Effector CD4-positive, alpha-beta T cell (primary cell): ENCODE measurements at places on chromosomes 7 and 10.

- no peak for DNase-seq
Measured at GRCh38 chr10:124004663-124005004, 88.8 kb downstream of the CHST15 start.

DNA sequence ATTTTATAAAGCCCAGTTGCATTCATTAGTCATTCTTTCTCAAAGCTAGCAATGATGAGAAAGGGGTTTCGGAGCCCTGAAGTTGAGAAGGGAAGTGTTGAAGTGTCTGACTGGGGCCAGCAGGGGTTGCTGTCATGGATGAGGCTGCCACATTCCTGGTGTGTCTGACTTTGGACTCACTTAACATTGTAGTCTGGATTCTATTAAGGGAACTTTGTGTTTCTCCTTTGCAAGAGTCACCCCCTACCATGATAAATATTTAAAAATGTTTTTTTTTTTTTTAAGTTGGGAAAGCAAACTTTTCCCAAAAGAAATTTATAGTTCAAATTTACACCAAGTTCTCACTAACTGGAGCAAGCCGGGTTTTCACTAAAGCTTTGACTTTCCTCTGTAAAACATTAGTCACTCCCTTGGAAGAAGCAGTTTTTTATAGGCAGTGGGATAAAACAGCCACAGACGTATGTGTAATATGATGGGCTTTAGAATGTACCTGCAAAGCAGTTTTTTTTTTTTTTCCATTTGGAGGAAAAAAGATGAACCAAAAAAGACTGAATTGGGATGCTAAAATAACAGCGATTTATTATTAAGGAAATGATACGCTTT is 243.6 kb downstream of the TWIST1 start:
- no peak for DNase-seq

DNA sequence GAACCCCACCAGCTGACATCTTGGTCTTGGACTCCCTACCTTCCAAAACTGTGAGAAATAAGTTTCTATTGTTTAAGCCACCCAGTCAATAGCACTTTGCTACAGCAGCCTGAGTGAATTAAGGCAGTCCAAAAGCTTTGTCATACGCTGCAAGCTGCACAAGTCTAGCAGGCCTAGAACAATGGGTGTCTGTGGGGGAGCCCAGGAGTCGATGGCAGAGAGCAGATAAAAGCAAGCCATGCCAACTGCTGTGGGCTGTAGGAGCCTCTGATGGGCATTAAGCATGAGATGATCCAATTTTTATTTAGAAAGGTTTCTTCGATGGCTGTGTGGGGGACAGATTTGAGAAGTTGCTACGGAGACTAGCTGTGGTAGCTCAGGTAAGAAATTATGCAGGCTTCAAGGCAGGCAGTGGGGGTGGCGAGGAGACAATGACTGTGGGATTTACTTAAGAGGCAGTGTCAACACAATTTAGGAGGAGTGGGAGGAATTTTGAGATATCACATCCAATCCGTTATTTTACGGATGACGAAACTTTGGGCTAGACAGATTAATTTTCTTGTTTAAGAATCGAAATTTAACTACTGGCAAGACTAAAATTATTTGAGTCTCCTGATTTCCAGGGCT is 110.4 kb downstream of the NRCAM start:
- DNase-seq, result no peak

DNA sequence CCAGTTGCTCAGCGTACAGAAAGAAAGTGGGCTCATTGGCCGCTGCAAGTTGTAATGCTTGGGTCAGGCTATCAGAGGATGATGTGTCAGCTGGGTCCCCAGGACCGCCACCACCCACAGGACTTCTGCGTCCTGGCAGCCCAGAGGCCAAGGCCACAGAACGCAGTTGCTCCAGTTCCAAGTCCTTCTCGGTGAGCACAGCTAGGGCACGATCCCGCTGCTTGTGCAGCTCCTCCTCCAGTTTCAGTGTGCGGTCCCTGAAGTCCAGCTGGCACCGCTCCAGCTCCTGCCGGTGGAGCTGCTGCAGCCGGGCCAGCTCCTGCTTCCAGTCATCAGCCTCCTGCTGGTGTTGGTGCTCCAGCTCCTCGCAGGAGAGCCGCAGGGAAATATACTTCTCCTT is 3.0 kb downstream of the GCC1 start:
- no peak for DNase-seq

DNA sequence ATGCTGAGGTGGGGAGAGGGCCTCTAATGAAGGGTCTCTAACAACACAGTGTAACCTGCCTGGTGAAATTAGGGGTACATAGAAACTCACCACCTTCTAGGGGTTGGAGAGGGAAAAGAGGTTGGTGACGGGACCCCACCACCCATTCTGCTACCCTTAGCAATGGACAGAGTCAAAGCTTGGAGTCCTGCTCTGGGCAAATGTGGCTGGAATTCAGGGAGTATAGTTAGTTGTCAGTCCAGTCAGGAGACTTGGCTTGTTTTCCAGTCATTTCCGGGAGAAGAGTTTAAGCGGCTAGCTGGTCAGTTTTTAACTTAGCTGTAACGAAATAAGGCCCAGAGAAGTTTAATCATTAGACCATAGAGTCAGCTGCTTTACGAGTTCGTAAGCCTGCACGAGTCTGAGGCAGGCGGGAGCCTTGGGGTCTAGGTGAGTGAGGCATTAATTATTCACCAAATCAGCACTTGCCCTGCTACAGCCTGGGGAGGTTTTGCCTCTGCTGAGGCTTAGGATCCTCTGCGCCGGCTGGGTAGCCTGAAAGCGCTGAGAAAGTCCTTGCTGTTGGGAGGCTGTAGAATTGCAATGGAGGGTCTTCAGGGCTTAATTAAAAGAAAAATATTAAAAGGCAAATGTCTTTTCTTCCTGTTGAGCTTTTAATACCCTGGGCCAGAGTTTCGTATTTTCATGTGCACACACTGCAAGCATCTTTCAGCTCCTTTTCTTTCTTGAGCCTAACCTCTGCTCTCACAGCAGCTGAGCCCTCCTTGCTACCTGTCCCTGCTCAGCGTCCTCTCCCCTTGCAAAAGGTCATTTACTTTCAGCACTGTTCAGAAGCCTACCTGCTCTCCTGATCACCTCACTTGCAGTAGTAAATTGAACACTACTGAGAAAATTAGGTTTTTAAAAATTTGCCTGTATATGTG is 1.5 kb upstream of the LAMB1 start:
- no peak for DNase-seq

DNA sequence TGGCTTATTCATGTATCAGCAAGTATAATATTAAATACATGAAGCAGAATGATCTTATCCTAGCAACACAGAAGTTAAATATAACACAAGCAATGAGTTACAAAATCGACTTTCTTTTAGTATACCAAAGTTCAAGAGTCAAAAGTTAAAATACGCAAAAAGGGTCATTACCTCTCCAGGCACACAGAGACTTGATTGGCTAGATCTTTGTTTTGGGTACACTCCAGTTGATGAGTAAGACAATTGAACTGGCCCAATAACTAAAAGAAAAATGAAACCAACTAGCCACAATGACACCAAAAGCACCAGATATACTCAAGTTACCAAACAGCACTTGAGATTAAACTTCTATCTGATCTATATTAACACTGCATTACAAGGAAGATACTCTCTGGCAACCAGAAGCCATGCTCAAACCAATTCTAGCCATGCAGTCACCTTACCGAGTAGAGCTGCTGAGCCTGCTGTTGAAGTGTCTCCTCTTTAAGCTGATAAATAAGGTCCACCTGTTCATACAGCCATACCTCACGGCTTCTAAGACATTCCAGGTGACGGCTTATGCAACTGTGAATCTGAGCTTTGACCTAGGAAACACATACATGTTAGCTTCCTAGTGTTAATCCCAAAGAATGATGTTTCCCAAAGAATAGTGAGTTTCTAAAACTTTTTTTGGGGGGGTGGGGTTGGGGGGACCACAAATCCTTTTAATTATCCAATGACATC is 15.6 kb downstream of the NCOA4 start:
- no peak for DNase-seq

DNA sequence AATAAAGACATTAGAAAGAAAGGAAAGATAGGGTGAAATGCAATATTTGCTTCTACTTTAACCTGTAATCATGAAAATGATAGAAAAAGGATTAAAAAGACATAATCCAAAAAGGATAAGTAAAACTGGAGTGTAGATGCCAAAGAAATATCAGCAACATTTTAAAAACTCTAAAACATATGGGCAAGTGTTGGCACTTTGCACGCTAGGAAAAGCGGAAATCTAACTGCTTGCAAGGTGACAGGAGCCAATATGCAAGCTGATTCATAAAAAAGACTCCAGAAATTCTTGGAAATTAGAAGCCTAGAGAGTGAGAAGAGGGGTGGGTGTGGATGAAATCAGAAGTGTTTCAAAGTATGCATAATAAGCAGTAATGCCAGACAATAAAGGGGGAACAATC is 161.1 kb downstream of the SEMA3E start:
- DNase-seq, result no peak

DNA sequence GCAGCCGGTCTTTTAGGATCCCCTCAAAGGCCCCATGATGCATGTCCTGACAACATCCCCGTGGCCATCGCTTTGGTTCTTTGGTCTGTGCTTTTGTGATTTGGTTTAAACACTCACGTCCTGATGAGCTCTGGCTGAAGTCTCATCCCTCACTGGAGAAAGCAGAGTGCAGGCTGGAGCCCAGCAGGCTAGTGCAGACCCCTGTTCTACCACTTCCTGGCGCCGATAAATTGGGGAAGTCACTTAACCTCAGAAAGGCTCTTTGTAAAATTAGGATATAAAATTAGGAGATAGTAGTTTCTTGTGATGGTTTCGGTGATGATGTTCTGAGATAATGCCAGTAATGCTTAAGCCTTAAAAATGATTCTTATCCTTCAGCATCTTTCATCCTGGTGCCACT is 307.6 kb downstream of the GFRA1 start:
- no peak for DNase-seq

DNA sequence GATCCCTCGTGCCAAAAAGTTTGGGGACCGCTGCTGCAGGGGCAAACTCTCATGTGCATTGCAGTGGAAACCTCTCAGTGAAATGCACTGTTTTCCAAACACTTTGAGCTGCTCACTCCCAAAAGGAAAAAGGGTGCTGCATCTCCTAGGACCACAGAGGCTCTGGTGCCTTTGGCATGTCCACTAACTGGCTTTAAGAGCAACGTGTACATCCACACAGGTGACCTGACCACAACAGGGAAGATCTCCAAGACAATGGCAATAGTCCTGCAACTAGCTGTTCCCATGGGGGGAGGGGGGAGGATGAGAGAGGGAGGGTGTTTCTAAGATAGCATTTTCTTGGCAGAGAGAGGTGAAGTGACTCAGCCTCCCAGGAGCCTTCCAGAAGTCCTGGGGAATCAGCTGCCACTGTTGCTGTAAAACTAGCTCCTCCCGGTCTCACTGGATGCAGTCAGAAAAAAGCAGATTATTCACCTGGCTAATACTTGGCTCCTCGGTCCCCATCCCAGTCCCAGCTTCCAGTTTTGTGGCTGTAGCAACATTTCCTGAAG is 181.7 kb downstream of the HECW1 start:
- DNase-seq, result no peak

GRCh38 chr7:37065779-37066271 is 341.5 kb upstream of the AOAH start:
- no peak for DNase-seq

- DNase-seq, result no peak
Measured at GRCh38 chr7:28956608-28957063, 1.5 kb downstream of the TRIL start.

GRCh38 chr7:36677769-36678437 is 46.4 kb downstream of the AOAH start:
- DNase-seq, result no peak

DNA sequence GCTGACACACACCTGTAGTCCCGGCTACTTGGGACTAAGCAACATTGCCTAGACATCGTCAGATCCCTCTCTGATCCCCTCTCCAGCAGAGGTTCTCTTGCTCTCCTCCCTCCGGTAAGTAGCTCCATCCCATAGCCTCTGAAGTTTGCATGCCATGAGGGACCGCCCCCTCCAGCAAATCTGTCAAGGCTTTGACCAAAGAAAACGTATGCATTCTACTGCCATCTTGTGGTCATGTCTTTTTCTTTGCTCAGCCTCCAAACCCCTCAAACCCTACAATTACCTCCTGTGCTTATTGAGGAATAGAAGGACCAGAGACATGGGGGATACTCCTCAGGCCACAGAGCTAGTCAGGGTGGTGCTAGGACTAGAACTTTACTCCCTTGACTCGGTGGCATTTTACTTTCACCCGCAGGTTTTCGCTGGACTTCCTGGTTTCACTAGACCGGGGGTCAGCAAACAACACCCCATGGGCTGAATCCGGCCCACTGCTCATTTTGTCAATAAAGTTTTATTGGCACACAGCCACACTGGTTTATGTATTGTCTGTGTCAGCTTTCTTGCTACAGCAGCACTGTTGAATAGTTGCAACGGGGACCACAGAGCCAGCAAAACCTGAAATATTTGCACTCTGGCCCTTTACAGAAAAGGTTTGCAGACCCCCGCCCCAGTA is 202.6 kb upstream of the FOXK1 start:
- DNase-seq, result no peak

GRCh38 chr7:39924122-39924521 is 25.9 kb upstream of the CDK13 start:
- no peak for DNase-seq

DNA sequence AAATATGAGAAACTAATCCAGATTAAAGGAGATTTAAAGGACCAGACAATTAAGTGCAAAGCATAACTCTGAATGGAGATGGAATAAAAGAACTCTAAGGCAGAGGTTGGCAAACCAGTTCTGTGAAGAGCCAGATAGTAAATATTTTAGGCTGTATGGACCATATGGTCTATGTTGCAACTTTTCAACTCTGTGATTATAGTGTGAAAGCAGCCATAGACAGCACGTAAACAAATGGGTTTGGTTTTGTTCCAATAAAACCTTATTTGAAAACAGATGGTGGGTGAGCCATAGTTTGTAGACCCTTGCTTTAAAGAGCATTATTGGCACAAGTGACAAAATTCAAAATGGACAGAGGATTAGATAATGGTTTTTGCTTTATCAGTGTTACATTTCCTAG is 884.1 kb downstream of the CCSER2 start:
- no peak for DNase-seq

DNA sequence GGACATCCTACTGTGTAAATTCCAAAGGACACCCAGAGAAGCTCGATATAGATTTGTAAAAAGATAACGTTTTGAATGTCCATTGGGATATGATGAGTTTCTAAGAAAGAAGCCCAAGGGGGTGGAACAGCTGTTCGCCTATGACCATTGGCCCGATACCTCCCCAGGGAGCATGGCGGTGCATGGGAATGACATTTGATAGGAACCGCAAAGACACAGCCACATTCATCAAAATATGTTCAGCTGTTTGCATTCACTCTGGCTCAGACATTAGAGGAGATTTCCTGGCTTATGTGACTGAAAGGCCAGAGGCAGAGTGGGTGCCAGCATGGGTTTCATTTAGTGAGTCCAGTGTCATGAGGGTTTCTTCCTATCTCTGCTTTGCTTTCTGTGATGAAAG is 56.0 kb upstream of the BAIAP2L1 start:
- DNase-seq, result no peak

- DNase-seq, result peak; percentile 12
Measured at GRCh38 chr10:14822879-14823755, 14.7 kb downstream of the CDNF start.

DNA sequence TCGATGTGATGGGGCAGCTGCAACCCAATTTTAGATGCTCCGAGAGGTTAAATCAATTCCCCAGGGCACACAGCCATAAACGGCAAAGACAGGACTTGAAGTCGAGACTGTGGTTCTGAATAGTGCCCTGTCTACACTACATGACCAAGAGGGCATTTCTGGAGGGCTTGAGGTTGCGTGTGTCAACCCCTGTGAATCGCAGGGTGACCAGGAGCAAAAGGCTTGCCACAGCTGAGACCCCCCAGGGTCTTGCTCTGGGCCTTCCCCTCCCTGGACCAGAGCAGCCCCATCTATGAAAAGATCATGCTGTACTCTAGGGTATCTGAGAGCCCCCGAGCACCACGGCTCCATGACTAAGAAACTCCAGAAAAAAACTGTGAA is 26.8 kb upstream of the RASGEF1A start:
- no peak for DNase-seq

- DNase-seq, result no peak
Measured at GRCh38 chr10:85864173-85864549, 502.4 kb downstream of the GRID1 start.
